ENCODE measurements at places on chromosomes 2 and 18.

DNA sequence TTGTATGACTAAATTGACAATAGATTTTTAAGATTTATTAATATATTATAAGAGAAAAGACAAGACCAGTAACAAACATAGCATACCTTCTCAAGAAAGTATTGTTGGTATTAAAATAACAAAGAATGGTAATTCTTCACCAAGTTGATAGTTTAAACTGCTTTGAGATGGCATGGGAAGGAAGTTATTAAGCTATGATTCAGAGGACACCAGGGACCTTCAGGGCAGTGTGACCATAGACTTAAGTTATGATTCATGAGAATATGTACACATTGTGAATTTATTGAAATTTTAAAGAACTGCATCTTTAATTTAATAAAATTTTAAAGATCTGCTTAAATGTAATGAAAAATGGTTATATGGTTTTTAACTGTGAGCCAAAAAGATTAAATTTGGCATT is 205.7 kb downstream of the DSEL start:
- no peak for DNase-seq

GRCh38 chr2:205849136-205849535 is 166.8 kb downstream of the NRP2 start:
- DNase-seq, result no peak

DNA sequence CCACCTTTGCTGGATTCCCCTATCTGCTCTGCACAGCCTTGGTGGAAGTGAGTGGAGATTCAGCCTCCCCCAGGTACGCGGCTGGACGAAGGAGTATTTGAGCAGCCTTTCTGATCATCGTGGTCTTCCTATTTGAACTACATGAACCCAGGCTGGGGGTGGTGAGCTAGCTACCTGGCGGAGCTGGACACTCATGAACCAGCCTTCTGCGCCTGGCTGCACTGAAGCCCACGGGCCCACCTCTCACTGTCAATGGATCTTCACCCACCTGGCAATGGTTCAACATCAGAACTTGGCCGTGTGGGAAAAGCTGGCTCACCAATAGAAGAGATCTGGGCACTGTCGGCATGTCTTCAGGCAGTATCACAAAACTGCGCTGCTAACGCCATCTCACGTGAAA is 35.4 kb downstream of the ANKMY1 start:
- no peak for DNase-seq

DNA sequence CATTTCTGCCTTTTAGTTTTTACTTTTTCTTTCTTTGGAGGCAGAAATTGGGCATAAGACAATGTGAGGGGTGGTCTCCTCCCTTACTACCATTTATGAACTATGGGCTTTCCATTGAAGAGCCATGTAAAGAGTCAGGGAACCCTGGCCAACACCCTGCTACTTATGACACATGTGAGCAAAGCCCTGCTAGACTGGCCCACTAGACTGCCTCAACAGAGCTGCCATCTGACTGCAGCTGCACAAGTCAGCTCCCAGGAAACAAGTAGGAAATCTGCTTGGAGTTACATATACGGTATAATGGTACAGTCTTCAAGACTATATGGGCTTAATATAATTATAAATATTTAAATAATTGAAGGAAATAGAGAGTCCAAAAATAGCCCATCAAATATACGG is 816.8 kb downstream of the TRIB2 start:
- DNase-seq, result no peak

DNA sequence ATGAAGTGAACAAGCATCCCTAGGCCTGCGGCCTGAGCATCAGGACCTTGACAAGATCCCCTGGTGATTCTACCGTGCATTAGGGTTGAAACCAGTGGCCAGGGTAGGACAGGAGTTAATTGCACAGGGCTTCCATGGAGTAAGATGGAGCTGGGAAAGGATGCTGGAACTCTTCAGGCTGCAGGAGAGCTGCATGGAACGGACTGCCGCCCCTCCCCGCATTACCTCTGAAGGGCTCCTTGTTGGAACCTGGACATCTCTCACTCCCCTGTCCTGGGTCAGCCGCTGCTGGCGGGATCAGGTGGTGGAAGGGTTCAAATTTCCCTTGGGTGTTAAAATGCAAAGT is 156.6 kb upstream of the ID2 start:
- no peak for DNase-seq

- no peak for DNase-seq
These were observed 62.8 kb downstream of the NABP1 start for GRCh38 chr2:191740759-191741158.

GRCh38 chr2:226050822-226051221 is 651.3 kb downstream of the NYAP2 start:
- DNase-seq, result no peak

DNA sequence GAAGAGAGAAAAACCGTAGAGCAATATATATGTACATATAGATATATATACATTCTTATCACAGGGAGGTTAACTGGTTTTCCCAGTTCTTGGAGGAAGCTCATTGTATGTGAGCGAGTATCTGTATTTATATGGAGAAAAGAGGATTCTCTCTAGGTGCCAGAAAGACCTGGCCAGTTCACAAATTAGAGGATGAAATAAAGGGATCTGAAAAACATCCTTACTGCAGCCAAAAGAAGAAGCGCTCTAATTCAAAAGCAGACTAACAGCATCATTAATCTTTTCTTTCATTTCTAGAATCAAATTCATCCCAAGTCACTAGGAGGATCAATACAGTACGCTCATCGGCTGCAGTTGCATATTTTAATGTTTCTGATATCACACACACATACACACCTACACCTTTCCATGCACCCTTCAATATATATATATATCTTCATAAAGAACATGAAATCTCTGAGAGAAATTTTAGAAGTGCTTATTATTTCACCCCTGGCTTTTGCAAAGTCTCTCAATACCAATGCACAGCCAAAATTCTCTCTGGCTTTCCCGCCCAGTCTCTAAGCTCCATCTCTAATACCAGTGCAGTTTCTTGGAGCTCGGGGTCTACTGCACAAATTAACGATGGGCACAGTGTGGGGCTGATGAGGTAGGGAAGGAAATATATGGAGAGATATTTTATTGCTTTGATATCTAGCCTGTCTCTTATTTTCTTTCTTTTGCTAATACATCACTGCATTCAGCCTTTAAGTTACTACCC is 731 bp downstream of the NRXN1 start:
- no peak for DNase-seq

DNA sequence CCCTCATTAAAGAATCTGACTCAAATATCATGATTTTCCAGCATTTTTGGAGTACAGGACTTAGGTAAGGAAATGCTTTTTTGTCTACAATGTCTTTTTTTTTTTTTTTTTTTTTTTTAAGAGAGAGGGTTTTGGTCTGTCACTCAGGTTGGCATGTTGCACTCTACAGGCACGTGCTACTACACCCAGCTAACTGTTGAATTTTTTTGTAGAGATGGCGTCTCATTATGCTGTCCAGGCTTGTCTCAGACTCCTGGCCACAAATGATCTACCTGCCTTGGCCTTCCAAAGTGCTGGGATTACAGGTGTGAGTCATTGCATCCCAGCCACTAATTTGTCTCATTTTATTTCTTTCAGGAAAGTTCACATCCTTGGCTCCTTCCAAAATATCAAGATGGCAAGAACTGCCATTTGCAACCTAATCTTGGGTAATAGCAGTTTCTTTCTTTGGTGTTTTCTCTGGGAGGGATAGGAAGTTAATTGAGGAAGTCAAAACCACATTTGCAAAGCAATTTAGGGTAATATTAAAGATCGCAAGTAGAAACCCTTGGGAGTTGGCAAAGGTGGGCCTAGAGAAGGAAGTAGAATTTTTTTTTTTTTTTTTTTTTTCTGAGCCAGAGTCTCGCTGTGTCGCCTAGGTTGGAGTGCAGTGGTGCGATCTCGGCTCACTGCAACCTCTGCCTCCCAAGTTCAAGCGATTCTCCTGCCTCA is 15.5 kb downstream of the PNO1 start:
- no peak for DNase-seq

- DNase-seq, result no peak
These were observed 43.9 kb upstream of the RAPH1 start for GRCh38 chr2:203578759-203579643.

- no peak for DNase-seq
These were observed 63.8 kb downstream of the CSRNP3 start for GRCh38 chr2:165533331-165533730.

DNA sequence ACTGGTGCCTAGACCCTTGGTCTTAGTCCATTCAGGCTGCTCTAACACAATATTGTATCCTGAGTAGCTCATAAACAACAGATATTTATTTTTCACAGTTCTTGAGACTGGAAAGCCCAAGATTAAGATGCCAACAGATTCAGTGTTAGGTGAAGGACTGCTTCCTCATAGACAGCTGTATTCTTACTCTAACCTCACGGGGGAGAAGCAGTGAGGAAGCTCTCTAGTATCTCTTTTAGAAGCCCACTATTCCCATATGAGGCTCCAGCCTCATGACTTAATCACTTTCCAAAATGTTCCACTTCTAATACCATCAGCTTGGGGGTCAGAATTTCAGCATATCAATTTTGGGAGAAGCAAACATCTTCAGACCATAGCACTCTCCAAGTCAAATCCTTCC is 833.4 kb downstream of the LRRTM4 start:
- DNase-seq, result no peak

DNA sequence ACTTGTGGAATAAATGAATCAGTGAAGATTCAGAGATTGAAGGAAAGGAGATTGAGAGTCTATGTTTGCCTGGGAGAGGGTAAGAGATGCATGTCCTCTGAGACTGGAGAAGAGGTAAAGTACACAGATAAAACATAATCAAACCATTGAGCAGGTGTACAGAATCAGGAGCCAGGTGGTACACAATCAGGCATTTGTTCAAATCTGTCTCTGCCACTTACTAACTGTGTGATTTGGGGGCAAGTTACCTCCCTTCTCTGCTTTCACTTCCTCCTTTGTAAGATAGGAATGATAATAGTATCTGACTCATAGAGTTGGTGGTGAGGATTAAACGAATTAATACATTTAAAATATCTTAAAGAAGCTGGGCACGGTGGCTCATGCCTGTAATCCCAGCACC is 94.0 kb downstream of the CDK15 start:
- no peak for DNase-seq

DNA sequence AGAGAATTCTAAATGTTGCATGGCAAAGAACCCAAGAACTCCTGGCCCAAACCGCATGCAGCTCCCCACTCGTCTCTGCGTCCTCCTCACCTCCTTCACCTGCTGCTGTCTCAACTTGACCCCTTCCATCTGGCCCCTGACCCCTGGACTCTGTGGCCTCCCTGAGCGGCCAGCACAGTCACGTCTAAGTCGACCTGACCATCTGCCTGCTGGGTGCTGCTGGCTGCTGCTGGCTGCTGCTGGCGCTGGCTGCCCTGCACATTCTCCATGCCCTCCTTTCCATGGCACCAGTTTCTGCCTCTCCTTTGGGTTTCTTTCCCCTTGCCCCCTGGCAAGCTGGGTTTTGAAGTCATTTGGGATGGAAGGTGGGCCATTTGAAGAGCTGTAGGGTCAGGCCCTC is 30.1 kb upstream of the ASB1 start:
- DNase-seq, result no peak

DNA sequence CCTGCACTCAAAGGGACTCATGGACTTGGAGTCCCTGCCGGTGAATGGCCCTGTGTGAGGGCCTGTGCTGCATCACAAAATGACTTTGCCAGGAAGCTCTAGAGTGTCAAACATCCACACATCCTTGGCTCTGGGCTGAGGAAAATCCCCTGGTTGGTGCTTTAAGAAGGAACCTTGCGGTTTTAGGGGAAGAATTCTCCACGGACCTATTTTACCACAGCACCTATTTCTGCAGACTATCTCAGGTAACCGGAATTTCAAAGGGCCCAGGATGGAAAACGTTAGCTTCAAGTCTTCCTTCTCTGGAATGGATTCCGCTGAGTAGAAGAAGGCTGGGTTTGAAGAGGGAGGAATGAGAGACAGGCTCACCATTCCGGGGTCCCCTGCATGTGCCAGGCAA is 166.2 kb downstream of the ALK start:
- no peak for DNase-seq

DNA sequence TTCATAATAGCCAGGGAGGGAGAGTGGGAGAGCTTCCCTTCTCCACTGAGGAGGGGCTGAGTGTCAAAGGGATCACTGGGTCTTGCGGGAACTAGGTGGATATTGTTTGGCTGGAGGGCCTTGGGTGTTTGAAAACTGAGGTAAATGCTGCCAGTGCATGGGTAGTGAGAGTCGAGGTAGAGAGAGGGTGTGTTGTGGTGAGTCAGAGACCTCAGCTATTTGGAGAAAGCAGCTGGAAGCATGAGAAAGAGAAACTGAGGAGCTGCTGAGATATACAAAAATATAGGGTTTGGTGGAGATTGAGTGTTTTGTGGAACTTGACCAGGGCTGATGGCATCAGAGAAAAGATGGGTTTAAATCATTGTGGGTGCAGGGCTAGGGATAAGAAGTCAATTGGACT is 127.0 kb upstream of the CCDC195 start:
- DNase-seq, result no peak

GRCh38 chr18:79785831-79786230 is 11.9 kb upstream of the KCNG2 start:
- no peak for DNase-seq

GRCh38 chr2:37283207-37283606 is 41.4 kb downstream of the PRKD3 start:
- no peak for DNase-seq

DNA sequence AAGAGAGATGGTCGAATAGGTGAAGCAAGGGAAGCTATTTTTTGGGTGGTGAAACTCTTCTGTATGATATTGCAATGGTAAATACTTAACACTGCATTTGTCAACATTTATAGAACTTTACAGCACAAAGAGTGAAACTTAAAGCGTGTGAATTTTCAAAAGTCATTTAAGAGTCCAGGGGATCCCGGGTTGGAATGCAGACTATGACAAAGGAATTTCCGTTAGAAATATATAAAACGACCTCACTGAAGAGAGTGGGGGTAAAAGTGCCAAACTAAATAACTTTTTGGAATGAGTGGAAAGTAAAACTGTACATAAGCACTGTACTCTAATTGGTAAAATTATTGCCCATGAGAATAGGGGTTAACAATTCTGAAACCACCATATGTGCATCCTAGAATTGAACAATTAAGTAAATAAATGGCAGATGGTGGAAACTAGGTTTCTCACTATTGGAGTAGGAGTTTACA is 191.0 kb upstream of the FN1 start:
- no peak for DNase-seq

- DNase-seq, result no peak
These were observed 4.6 kb downstream of the CD8A start for GRCh38 chr2:86786001-86786536.
